ENCODE measurements at places on chromosomes 12 and 14.

- no peak for DNase-seq
Observed at GRCh38 chr12:94609917-94610443, 40.4 kb downstream of the TMCC3 start.

- DNase-seq, result peak; percentile 71
Observed at GRCh38 chr12:98397323-98398105, 117.9 kb upstream of the TMPO start.

DNA sequence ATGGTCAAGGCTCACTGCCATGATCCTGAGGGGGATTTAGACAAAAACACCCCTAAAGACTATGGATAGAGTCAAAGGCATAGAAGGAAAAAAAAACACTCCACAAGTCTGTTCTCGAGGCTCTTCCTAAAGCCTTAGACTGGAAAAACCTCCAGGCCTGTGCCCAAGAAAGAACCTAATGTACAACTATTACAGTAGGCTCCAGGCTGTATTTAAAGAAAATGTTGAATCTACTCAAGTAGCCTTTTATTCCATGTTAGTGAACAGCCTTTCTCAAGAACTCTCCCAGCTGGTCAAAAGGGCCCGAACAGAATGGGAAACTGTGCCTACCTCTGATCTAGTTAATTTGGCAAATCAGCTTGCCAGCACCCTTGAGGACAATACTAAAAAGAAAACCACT is 28.3 kb downstream of the GNPTAB start:
- DNase-seq, result no peak

DNA sequence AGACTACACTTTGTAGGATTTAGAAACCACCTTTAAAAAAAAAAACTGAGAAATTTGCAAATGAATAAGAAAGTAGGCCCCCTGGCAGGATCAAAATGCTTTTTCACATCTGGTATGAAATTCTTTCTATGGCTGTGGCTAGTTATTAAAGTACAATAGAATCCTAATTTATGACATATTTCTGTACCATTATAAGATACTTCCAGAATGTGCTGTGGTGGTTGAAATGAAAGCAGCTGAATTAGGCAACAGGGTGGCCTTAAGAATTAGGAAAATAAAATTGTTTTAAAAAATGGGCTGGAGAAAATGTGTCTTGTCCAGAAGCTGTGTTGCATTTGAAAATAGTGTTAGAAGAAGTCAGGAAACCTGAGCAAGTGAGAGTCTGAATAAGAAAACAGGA is 85.9 kb upstream of the PDE3A start:
- DNase-seq, result no peak

- peak; percentile 30 for DNase-seq
Observed at GRCh38 chr14:23119363-23120327, 590 bp upstream of the CEBPE start.

DNA sequence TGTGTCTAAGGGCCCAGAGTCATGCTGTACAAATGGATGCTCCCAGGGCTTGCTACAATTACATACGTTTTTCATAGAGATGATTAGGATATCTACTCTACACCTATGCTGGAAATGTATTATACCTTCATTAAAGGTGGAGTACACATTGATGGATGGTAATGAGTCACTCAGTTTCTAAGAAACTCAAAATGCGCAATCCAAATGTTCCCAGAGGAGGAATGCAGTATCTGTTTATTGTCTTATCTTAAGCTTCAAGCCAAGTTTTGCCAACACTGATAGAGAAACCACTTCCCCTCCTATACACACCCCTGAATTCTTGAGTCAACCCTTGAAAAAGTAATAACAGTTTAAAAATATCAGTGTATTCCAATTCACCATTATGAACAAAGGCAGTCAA is 266.6 kb upstream of the FAR2 start:
- DNase-seq, result no peak

- no peak for DNase-seq
Observed at GRCh38 chr12:119704065-119704747, 36.3 kb downstream of the PRKAB1 start.

GRCh38 chr14:80278293-80279023 is 67.2 kb upstream of the DIO2 start:
- DNase-seq, result no peak

DNA sequence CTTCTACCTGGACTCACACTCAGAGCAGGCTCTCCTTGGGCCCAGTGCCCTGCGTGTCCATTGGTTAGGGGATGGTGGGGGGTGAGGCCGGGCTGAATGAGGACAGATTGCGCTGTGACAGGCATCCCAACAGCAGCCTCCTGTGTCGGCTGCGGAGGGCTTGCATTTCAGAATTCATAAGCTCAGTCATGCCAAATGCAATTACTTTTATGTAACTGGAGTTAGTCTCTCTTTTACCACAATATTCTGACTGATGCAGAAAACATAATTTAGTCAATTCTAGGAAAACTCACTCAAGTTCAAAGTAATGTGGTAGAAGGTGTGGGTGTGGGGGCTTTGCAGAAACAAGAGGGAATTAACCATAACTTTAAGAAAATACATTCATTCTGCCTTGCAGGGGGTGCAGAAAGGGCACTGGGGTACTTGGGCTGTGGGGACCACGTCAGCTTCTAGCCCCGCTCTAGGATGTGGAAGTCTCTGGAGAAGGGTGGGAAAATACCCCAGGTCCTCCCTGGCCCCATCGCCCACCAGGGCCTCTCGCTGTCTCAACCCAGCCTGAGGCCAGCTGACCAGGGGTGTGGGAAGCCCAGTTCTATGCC is 257.7 kb downstream of the ADGRD1 start:
- DNase-seq, result no peak

GRCh38 chr14:93081876-93082570 is 33.7 kb downstream of the ITPK1 start:
- no peak for DNase-seq
